Renal cortex interstitium (tissue), 15 donors: ENCODE measurements at places on chromosomes 6 and 20. TPM values are rescaled to one million over a fixed set of nuclear protein-coding genes. Genes with fewer than 3 reads are reported as not detected.

- DNase-seq = no peak
These were observed 256.6 kb upstream of the SGK1 start for GRCh38 chr6:134574491-134574890.

- no peak for DNase-seq
These were observed 115.7 kb downstream of the PHACTR1 start for GRCh38 chr6:12832226-12832735.

DYNLT2 gene
- 9.6 TPM for polyA plus RNA-seq

- DNase-seq = no peak
These were observed 124.3 kb downstream of the MYLK4 start for GRCh38 chr6:2626401-2626800.

GRCh38 chr6:120147071-120147871 lies 797.7 kb upstream of the MAN1A1 start:
- DNase-seq = no peak

GRCh38 chr20:45340951-45341350 lies 7.3 kb downstream of the SDC4 start:
- DNase-seq = no peak
